ENCODE measurements at places on chromosomes 6 and 20.

DNA sequence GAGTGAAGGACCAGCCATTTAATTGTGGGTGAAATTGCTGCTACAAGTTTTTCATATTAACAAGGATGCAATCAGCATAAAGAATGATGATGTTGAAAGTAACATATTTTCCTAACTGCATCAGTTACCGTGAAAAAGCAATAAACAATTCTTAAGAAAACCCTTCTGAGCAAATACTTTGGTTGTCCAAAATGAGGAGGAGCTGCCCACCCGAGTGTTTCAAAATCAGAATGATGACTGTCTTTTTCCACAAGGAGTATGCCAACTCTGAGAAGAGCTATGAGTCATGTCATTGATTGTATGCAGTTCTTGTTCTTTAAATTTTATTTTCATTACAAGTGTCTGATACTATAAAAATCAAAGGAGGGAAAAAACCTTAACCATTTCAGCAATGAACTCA lies 470.5 kb downstream of the COL12A1 start:
- peak; percentile 34 for DNase-seq

DNA sequence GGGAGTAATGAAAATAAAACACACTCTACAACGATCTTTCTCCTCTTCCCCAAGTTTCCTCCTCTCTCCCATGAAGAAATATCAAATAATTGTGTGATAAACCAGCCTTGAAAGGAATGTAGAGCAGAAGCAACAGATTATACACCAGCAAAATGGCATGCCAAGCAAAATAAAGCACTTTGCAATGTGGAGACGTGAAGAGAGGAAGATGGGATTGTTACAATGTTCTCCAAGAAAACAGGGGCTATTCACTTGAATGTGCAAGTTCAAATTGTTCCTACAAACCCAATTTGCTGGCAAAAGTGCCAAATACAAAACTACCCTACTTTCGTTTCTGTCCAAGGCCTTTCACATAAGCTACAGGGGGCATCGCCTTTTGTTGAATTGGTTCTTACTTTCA lies 185.1 kb downstream of the PDE7B start:
- no peak for DNase-seq

GRCh38 chr6:88760091-88760490 lies 203.3 kb downstream of the RNGTT start:
- DNase-seq = no peak

DNA sequence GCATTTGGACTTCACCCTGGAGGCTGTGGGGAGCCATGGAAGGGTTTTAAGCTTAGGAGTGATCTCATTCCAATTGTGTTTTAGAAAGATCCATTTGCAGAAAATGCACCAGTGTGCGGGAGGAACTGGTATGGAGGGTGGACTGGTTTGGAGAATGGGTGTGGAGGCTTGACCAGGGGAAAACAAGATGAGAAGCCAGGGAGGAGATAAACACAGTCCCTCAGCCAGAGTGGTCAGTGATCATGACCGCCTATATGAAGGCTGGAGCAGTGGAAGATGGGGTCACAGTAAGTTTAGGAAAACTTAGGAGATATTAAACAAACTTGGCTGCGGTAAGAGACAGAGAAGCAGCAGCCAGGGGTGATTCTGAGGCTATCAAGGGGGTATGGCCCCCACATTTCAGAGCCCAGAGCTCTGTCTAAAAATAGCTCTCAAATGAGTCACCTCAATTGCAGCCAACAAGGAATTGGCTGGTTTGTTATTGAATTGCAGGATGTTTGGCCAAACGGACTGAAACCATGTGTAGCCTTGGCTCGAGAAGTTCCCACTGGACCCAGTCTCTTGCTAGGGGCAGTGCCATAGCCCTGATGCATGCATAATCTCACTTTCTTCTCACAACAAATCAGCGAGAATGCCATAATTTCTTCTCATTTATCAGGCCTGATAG lies 159.9 kb upstream of the TOP1 start:
- DNase-seq = peak; percentile 31

DNA sequence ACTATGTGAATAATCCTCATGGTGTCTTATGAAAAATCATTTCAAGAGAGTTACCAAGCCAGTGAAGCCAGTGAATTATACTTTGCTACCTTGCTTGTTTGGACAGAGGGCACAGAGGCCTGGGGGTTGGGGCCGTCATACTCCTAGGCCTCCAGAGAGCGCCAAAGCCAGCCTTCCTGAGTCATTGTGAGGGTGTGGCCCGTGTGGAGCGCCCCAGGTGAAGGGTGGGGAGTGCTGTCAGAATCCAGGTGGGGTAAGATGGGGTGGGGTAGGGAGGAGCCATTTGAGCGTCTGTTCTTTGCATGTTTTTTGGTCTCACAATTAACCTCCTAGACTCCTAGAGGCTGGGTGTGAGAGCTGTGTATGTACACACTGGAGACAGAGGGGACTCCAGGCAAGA lies 71.1 kb downstream of the PERP start:
- peak; percentile 12 for DNase-seq

- no peak for DNase-seq
These were observed 49.6 kb upstream of the SLC22A1 start for GRCh38 chr6:160071805-160072690.

DNA sequence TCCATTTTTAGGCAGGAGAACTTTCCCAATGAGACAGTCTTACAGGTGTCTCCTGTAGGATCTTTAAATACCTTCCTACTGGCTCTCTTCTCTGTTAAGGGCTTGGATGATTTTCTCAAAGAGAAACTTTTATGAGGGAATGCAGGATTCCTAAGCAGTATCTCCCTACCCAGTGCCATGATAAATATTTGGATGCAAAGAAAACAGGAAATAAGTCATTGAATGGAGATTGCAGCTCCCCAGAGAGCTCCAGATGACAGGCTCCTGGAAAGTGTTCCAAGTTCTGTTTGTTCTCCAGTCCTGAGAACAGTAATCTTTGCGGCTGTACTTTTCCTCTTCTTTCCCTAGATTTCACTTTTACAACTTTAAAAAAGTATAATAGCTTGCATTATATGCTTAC lies 2.4 kb upstream of the SCGN start:
- no peak for DNase-seq

- DNase-seq = no peak
These were observed 325.9 kb downstream of the PLCB1 start for GRCh38 chr20:8457978-8458377.

GRCh38 chr6:130752267-130752666 lies 74.9 kb upstream of the SMLR1 start:
- DNase-seq = no peak

- DNase-seq = no peak
These were observed 67.3 kb upstream of the RALY start for GRCh38 chr20:33926425-33926824.

GRCh38 chr6:166768761-166769160 lies 141.7 kb upstream of the RPS6KA2 start:
- no peak for DNase-seq

Data from T1000 (cell line).